Germinal center (tissue), 1 donor: ENCODE measurements at places on chromosomes 6 and 20.
A peak's percentile ranks its signal among the peaks of the same experiment; 100 is the strongest.

- no peak for DNase-seq
Observed at GRCh38 chr6:158047563-158048323, 66.1 kb downstream of the SYNJ2 start.

DNA sequence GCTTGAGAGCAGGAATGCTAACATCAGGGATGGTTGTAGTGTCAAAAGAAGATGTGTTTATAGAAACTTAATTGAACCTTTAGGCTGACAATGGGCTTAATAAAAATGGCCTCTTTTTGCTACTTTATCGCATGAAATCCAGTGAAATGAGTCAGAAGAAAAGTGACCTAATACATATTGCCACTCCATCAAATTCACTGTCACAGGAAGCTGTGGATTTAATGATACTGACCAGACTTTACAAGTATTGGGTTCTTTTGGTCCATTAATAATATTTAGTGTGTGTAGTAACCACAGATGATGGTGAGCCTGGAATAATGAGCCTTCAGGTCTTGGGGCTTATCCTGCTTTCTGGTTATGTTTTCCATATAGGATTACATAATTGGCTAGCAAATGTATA, 231.8 kb upstream of the GMDS start:
- DNase-seq, result no peak

- DNase-seq, result peak; percentile 79
Observed at GRCh38 chr6:29887819-29888776, 54.2 kb upstream of the HLA-A start.

DNA sequence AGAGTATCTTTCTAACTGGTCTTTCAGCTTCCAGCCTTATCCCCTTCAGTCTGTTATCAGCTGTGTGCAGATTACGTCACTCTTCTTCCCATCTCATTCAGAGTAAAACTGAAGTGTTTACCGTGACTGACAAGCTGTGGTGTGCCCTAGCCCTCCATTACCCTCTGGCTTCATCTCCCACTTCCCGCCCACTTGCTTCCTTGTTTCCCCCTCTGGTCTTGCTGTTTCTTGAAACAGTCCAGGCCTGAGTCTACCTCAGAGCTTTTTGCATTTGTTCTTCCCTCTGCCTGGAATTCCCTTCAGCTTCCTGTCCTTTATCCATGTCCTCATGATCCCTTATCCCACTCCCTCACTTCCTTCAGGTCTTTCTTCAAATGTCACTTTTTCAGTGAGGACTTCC, 66.9 kb downstream of the CARMIL1 start:
- no peak for DNase-seq

DNA sequence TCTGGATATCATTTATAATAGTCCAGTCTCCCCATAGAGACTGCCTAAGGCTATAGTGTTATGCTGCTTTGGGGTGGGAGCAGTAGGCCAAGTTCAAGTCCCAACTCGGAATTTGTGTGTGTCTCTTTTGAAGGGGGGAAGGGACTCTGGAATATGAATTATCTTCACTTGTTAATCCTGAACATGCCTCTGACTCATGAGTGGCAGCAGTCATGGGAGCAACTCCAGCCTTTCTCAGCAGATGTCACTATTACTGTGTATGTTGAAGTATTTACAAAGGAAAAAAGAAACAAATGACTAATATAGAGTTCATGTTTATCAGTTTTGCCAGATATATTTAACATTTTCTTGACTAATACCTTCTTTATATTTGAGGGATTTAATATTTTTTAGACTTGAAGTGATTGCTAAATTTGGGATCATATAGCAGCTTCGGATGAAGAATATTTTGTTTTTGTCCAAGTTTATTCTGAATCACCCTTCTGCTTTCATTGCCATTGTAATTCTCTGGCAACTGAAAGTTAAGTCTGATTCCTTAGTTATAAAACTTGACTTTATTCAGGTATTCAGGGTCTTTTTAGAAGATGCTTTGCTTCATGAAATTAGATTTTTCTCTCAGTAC, 23.4 kb downstream of the FAM217A start:
- DNase-seq, result no peak

- no peak for DNase-seq
Observed at GRCh38 chr6:4647414-4648365, 128.5 kb upstream of the CDYL start.
